Dermis microvascular lymphatic vessel endothelial cell (primary cell): ENCODE measurements at places on chromosomes 6 and 20.

GRCh38 chr6:108944071-108944470 is 95.8 kb downstream of the ARMC2 start:
- DNase-seq: no peak

GRCh38 chr6:15960740-15961634 is 167.9 kb upstream of the MYLIP start:
- no peak for DNase-seq

- no peak for DNase-seq
These were observed 11.3 kb downstream of the MOXD1 start for GRCh38 chr6:132390017-132390416.

GRCh38 chr6:31402324-31403282 is 792 bp upstream of the MICA start:
- DNase-seq: no peak

DNA sequence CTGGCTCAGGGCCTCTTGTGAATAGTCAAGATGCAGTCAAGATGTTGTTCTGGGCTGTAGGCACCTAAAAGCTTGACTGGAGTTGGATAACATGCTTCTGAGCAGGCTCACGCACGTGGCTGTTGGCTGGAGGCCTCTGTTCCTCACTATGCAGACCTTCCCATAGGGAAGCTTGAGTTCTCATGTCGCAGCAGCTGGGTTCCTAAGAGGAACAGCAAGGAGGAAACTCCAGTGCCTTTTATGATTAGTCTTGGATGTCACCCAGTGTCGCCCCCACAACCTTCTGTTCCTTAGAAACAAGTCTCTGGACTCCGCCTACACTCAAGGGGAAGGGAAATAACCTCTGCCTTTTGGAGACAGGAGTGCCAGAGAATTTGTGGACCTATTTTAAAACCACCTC is 210.7 kb downstream of the BCAS1 start:
- DNase-seq: no peak

GRCh38 chr6:135992739-135993138 is 141.2 kb downstream of the PDE7B start:
- no peak for DNase-seq

- DNase-seq: no peak
These were observed 48.2 kb downstream of the TSHZ2 start for GRCh38 chr20:53020376-53020775.

DNA sequence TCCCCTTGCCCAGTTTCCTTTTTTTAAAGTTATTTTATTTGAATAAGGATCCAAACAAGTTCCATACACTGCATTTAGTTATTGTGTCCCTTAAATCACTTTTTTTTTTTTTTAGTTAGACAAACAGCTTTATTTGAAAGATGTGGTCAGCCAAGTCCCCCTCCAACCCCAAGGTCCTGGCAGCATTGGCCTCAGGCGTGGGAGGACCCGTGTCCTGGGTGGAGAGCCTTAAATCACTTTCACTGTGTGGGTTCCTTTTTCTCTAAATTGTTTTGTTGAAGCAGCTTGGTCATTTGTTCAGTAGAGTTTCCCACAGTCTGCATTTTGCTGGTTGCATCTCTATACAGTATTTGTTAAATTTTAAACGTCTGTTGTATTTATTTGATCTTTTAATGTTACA is 5.2 kb upstream of the TBCC start:
- no peak for DNase-seq

DNA sequence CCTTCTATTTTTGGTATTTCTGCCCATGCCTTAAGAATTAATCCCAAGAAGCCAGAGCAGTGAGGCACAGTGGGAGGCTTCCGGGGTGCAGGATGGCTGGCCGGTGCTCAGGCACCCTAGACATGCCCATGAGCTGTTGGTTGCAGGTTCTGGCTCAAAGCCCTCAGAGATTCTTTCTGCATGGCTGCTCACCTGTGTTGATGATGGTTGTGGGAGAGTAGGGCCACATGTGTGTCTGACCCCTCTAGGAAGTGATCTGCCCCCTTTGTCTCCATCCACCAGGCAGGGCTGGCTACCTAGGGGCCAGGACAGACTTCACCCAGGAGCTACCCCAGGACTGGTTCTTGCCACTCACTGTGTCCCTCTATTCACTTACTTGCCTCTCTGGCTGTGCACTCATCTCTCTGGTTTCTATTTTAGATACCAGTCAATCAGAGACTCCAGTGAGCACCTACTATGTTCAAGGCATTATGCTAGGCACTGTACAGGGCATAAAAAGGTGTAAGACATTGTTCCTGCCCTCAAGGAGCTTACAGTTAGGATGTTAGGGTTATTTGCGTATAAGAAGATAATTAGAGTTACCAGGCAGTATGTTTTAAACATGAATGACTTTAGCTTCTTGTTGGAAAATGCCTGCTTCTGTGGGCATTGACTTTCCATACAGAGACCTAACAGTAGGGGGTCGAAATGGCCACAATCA is 16.8 kb downstream of the CD83 start:
- DNase-seq: no peak

DNA sequence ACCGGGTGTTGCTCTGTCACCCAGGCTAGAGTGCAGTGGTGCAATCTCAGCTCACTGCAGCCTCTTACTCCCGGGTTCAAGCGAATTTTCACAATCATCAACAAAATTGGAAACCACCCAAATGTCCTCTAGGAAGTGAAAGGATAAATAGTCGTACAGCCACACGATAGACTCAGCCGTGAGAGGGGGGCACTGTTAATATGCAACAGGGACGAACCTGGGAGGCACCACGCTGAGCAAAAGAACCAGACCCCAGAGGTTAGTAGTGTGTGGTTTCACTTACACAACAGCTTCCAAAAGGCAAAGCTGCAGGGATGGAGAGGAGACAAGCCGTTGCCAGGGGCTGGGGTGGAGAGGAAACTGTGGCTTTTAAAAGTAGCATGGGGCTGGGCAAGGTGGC is 30.1 kb upstream of the NTSR1 start:
- no peak for DNase-seq

DNA sequence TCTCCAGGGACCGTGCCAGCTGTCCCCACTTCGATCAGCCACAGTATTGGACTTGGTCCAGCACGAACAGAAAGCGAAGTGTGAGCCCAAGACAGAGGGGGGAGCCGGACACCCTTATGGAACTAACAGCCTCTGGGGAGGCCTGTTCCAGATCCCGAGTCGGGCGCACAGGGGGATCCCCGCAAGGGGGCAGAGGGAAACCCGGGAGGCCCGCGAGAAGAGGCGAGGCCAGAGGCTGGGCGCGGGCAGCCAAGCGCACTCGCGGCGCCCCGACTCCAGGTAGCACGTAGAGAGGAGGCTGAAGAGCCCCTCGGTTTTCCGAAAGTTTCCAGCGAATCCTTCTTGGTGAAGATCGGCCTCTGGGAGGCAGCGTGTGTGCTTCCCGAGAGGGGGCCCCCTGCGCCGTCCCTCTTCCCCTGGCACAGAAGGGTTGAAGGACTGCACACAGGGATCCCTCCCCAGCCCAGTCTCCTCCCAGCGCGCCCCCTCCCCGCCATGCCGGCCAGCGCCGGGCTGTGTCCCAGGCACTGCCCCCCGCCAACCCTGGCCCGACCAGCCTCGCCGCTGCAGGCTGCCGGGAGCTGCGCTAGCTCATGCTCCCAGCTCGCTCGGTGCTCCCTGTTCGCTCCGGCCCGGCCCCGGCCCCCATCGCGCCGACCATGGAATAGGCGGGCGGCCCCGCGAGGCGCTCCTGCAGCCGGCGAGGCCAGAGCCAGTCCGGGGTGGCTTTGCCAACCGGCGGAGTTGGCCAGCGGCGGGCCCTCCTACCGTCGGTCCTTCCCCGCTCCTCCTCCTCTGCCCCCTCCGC is 577 bp upstream of the SLC24A3 start:
- DNase-seq: no peak

GRCh38 chr20:7792150-7792869 is 147.9 kb downstream of the HAO1 start:
- DNase-seq: no peak

- DNase-seq: no peak
These were observed 265.0 kb downstream of the CDH26 start for GRCh38 chr20:60223174-60223573.
